ENCODE measurements at places on chromosomes 11 and 22. TPM values are rescaled to one million over a fixed set of nuclear protein-coding genes. Genes with fewer than 3 reads are reported as not detected.

CABP4 gene
- 3.9 TPM for total RNA-seq

GPR83 gene
- total RNA-seq, result not detected

TSGA10IP gene
- not detected for total RNA-seq

IRAG1 gene
- total RNA-seq, result 0.33 TPM

HPX gene
- total RNA-seq, result 0.67 TPM

MIOX gene
- not detected for total RNA-seq

DBX1 gene
- not detected for total RNA-seq

UBE4A gene
- total RNA-seq, result 55.9 TPM

SPI1 gene
- total RNA-seq, result under 0.01 TPM

FOLH1 gene
- total RNA-seq, result 0.33 TPM

SPDYC gene
- total RNA-seq, result not detected

DGAT2 gene
- total RNA-seq, result 1.3 TPM

HSPB2 gene
- total RNA-seq, result not detected

SCO2 gene
- total RNA-seq, result 2.9 TPM

C11orf42 gene
- total RNA-seq, result not detected

MMP7 gene
- total RNA-seq, result 1.6 TPM

RIMBP3C gene
- total RNA-seq, result 0.19 TPM

SIK2 gene
- 13.1 TPM for total RNA-seq

JHY gene
- 2.0 TPM for total RNA-seq

OR6T1 gene
- not detected for total RNA-seq

OR8A1 gene
- not detected for total RNA-seq

CCDC116 gene
- 0.38 TPM for total RNA-seq

BARX2 gene
- total RNA-seq, result not detected

OR52I1 gene
- not detected for total RNA-seq

MS4A6E gene
- total RNA-seq, result not detected

PGA4 gene
- total RNA-seq, result not detected

EXPH5 gene
- total RNA-seq, result under 0.01 TPM

FAM180B gene
- not detected for total RNA-seq

UBTFL1 gene
- not detected for total RNA-seq

CHADL gene
- total RNA-seq, result 0.98 TPM

AGBL2 gene
- total RNA-seq, result 3.6 TPM

CSRP3 gene
- total RNA-seq, result not detected

TMPRSS13 gene
- total RNA-seq, result not detected

SCN2B gene
- total RNA-seq, result under 0.01 TPM

CASP5 gene
- total RNA-seq, result not detected

MUC6 gene
- not detected for total RNA-seq

GAB2 gene
- 46.1 TPM for total RNA-seq

ST14 gene
- total RNA-seq, result not detected

LDHAL6A gene
- total RNA-seq, result not detected

MAJIN gene
- total RNA-seq, result not detected

SHISAL1 gene
- total RNA-seq, result under 0.01 TPM

NPTXR gene
- total RNA-seq, result 0.38 TPM

LARGE2 gene
- not detected for total RNA-seq

OR5D14 gene
- not detected for total RNA-seq

LRFN4 gene
- total RNA-seq, result 34.3 TPM

PARVB gene
- total RNA-seq, result 140 TPM

APOBEC3H gene
- total RNA-seq, result 0.33 TPM

TYMP gene
- total RNA-seq, result 5.5 TPM

MRPL49 gene
- 58.6 TPM for total RNA-seq

Data from vein endothelial cell (primary cell).